ENCODE measurements at places on chromosomes 3 and 15.
A peak's percentile ranks its signal among the peaks of the same experiment; 100 is the strongest.

DNA sequence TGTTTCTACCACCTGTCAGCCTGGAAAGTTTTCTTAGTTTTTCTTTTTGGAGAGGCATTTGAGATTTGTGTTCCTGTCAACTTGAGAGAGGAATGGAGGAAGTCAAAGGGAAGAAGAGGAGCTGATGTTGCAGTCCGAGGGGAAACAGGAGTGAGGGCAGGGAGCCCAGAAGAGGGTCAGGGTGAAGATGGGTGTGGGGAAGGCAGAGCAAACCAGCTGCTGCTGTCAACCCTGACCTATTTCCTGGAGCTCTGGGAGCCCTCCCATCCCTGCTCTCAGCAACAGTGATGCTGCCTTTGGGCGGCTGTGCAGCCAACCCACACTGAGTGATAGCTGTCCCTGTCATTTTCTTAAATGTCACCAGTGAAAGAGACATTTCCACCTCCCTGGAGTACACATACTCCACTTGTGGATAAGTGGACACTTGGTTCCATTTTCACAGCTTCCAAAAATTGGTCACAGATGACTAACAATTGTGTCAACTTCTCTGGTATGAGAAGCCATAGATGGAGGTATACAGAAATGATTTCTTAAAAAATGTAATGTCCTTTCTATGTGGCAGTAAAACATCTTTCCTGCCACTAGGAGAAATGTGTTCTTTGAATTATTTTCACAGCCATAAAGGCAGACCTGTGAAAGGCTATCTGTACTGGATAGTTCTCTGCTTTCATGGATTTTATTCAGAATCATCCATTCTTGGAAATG is 556.3 kb upstream of the TBL1XR1 start:
- no peak overlapping the region for H3K4me3 ChIP-seq
- no peaks in the 10 kb centered on the region for H3K36me3 ChIP-seq
- H3K27me3 ChIP-seq = no peaks in the 10 kb centered on the region
- DNase-seq = no peak
- H3K4me1 ChIP-seq = peaks cover 3% of the 10 kb centered on the region
- H3K27ac ChIP-seq = no peak overlapping the region

GRCh38 chr15:66461917-66462316 is 35.6 kb downstream of the SNAPC5 start:
- no peak overlapping the region for H3K4me3 ChIP-seq
- H3K4me1 ChIP-seq = no peaks in the 10 kb centered on the region
- DNase-seq = no peak

DNA sequence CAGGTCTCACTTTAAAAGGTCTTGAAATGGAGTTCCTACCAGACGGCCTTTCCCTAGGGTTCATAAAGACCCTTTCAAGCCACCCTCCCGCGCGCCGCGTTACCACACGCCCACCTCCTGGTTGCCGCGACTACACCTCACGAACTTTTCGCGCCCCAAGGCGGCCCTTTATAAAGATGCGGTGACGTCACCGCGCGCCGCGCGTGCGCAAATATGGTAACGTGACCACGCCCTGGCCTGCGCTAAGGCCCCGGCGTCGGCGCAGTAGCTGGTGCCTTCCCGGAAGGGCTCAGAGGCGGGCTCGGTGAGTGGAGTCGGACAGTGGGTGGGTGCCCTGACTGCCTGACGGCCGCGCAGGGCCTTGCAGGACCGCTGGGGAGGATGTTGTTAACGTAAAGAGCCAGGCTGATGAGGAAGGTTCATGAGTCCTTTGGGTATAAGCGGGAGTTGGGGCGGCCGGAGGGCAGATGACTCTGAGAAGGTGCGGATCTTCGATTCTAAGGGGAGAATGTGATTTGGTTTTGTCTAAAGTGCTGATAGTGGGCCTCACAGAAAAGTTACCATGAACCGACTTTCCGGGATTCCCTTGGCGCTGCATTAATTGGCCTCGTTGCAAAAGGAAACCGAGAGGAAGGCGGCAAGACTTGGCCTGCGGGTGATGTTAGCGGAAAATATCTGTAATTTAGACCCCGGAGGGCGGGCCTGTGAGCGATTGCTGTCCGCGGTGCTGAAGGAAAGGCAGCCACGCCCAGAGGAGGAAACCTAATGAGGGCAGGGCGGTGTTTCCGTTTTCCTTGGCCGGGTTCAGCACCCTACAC is 54.4 kb downstream of the FEZF2 start:
- H3K4me3 ChIP-seq = peak overlapping the region; percentile 75
- H3K27ac ChIP-seq = no peak overlapping the region
- H3K36me3 ChIP-seq = peaks cover 38% of the 10 kb centered on the region
- DNase-seq = peak; percentile 86
- H3K27me3 ChIP-seq = no peaks in the 10 kb centered on the region

GRCh38 chr3:114632757-114633424 is 339.1 kb downstream of the TIGIT start:
- no peaks in the 10 kb centered on the region for H3K4me1 ChIP-seq
- H3K4me3 ChIP-seq = no peak overlapping the region
- DNase-seq = no peak
- no peaks in the 10 kb centered on the region for H3K27me3 ChIP-seq

- peaks cover 9% of the 10 kb centered on the region for H3K4me1 ChIP-seq
- H3K36me3 ChIP-seq = no peaks in the 10 kb centered on the region
- peak; percentile 89 for DNase-seq
These were observed 224.1 kb upstream of the TPRG1 start for GRCh38 chr3:188947401-188948280.

DNA sequence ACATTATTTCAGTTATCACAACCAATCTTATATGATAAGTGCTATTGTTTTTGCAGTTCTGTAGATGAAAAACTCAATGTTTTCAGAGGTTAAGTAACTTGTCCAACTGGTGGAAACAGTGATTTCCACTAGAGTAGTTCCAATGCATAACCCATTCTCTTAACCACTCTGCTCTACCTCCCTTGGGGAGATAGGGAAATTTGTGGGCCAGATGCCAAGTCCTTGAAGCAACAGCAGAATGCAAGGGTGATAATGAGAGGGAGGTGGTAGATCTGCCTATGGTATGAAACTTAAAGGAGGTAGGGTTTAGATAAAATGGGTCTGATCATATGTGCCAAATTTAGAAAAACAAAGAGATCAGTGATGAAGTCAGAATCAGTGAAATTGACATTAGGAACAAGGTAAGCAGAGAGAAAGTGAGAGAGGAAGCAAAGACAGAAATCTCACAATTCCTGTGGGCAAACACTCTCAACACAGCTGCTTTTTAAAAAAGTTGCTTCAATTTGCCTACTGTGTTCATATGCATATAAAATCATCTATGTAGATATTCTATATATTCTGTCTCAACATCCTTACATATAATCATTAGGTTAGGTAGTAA is 50.5 kb upstream of the UBP1 start:
- H3K36me3 ChIP-seq = no peaks in the 10 kb centered on the region
- H3K27ac ChIP-seq = no peak overlapping the region
- H3K4me1 ChIP-seq = no peaks in the 10 kb centered on the region

GRCh38 chr15:83848315-83849050 is 194.6 kb downstream of the ADAMTSL3 start:
- H3K27ac ChIP-seq = no peak overlapping the region
- H3K4me1 ChIP-seq = no peaks in the 10 kb centered on the region
- no peak overlapping the region for H3K4me3 ChIP-seq
- no peaks in the 10 kb centered on the region for H3K27me3 ChIP-seq
- DNase-seq = no peak

DNA sequence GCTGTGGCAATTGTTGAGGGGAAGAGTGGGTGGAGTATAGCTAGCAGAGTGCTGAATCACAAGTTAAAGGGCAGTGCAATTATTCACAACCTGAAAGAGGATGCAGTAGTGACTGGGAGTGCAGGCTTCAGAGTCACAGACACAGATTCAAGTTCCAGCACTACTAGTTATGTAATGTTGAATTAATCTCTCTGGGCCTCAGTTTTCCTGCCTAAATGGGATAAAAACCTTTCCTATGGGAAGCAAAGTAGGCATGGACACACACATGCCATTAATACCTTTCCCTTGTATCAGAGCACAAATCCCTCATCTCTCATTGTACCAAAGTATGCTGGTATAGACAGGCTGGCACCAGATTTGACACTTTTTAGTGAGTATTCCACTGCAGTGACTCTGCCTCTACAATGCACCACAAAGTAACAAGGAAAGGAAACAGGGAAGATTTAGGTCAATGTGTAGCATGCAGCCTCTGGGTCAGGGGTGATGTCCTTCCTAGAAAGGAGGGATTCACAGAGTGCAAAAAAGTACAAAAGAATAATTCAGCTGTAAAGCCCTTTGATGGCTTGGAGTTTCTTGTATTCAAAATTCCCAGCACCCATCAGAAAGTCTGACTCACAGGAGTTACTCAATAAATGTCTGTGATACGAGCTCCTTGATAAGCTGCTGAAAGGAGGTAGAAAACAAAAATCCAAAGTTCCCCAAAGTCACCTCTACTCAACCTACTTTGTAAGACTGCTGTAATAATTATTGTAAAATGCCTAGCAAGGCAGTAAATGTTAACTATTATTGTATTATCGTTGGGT is 507.5 kb upstream of the TGFBR2 start:
- H3K27me3 ChIP-seq = no peaks in the 10 kb centered on the region
- no peaks in the 10 kb centered on the region for H3K36me3 ChIP-seq
- H3K4me3 ChIP-seq = no peak overlapping the region
- DNase-seq = peak; percentile 3

DNA sequence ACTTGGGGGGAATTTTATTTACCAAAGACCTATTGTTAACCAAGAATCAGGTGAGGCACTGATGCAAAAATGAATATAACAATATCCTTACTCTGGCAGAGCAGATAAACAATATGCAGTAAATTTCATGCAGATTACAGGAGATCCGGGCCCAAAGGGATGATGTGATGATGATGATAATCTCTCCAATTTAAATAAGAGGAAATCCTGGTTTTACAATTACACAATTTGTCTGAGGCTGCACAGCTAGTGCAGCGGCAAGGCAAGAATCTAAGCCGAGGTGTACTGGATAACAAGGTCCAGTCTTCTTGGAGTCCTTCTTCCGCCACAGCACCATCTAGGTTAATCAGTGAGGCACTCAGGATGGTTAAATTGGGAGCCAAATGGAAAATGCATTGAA is 2.4 kb upstream of the MESD start:
- H3K36me3 ChIP-seq = no peaks in the 10 kb centered on the region
- no peak overlapping the region for H3K27ac ChIP-seq
- DNase-seq = no peak
- no peaks in the 10 kb centered on the region for H3K27me3 ChIP-seq

GRCh38 chr3:61595288-61595687 is 33.9 kb downstream of the PTPRG start:
- H3K4me3 ChIP-seq = no peak overlapping the region
- H3K27me3 ChIP-seq = no peaks in the 10 kb centered on the region
- no peak overlapping the region for H3K27ac ChIP-seq
- DNase-seq = no peak
- H3K36me3 ChIP-seq = no peaks in the 10 kb centered on the region

- H3K4me3 ChIP-seq = no peak overlapping the region
- H3K4me1 ChIP-seq = no peaks in the 10 kb centered on the region
- H3K27me3 ChIP-seq = no peaks in the 10 kb centered on the region
- no peak for DNase-seq
These were observed 30.4 kb downstream of the MGA start for GRCh38 chr15:41690636-41691035.

- no peak overlapping the region for H3K27ac ChIP-seq
- H3K36me3 ChIP-seq = no peaks in the 10 kb centered on the region
- no peak overlapping the region for H3K4me3 ChIP-seq
- no peak for DNase-seq
These were observed 42.9 kb upstream of the NEO1 start for GRCh38 chr15:73009066-73010056.

DNA sequence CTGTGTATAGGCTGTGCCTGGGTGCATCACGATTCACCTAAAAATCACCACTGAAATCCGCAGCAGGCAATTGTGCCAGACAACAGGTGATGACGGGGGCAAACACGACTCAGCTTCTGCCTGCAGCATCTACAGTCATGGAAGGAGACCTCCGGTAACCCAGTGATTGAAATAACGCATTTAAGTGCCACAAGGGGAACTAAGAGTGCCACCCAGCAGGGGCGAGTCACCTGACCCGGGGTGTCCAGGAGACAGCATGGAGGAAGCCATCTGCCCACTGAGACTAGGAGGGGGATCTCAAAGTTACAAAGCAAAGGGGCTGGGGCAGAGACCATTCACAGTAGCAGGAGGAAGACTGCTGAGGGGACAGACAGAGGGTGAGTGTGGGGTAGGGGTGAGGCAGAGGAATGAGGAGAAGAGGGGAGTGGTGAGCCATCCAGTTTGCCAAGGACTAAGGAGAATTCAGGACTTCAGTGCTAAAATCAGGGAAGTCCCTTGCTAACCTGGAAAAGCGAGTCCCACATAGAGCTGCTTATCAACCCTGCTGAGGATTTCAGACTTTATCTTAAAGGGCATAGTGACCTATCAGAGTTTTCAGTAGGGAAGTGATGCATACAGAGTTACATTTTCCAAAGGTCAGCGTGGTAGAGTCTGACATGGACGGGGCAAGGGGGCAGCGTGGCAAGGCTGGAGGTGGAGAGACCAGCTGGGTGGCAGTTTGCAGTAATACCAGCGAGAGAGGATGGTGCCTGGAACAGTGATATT is 256.7 kb upstream of the HES1 start:
- no peaks in the 10 kb centered on the region for H3K27me3 ChIP-seq
- H3K4me3 ChIP-seq = no peak overlapping the region
- no peak overlapping the region for H3K27ac ChIP-seq
- H3K4me1 ChIP-seq = peaks cover 19% of the 10 kb centered on the region

DNA sequence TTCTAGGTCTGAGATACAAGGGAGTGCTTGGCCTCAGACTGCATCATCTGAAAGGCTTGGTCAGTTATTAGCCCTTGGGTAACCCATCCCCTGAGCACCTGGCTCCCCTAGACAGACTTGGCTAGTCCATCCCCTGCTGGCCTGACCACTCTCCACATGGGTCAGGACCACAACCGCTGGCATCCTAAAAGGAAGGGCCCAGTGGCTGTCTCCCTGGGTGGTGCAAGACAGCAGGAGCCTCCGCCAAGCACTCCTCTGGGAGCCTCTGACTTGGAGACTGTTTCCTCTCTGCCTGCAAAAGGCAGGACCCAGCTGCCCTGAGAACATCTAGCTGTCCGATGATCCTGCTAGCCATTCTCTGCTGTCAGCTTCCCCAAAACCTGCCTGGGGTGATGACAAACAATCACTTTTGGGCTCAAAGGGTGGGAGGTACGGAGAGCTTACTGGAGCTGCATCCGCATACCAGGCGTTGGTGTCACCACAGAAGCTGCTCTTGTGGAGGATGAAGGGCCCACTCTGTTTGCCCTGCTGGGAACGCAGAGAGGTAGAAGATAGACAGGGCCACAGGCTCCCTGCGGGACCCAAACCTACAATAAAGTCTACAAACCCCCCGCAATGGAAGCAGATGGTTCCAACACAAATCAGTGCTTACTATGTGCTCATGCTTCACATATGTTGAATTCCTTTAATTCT is 108.0 kb upstream of the PRR20G start:
- H3K36me3 ChIP-seq = no peaks in the 10 kb centered on the region
- H3K4me1 ChIP-seq = peaks cover 36% of the 10 kb centered on the region
- H3K27ac ChIP-seq = peak overlapping the region; percentile 3
- no peak overlapping the region for H3K4me3 ChIP-seq
- no peak for DNase-seq
- no peaks in the 10 kb centered on the region for H3K27me3 ChIP-seq

DNA sequence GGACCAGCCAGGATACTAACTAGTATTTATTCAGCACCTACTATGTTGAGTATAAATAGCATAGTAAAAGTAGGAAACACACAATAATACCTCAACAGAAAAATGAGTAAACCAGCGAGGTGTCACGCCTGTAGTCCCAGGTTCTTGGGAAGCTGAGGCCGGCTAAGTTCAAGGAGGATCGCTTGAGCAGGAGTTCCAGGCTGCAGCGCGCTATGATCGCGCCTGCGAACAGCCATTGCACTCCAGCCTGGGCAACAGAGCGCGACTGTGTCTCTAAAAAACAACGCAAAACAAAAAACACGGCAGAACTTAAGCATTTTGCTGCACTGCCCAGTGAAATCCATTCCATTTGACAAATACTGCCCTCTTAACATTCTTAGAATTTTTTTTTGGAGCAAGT is 1.3 kb upstream of the DENND6A start:
- no peak overlapping the region for H3K27ac ChIP-seq
- H3K36me3 ChIP-seq = no peaks in the 10 kb centered on the region

All from neuronal stem cell (in vitro differentiated cells).